Mammary epithelial cell (primary cell): ENCODE measurements at places on chromosomes 1 and 21. TPM values are rescaled to one million over a fixed set of nuclear protein-coding genes. Genes with fewer than 3 reads are reported as not detected.

- no peak for DNase-seq
These were observed 2.1 kb downstream of the C1orf35 start for GRCh38 chr1:228100822-228101613.

PAPPA2 gene
- 13.0 TPM for total RNA-seq

SPRR2F gene
- not detected for total RNA-seq

THEM4 gene
- 17.2 and 18.8 TPM in 2 replicates for total RNA-seq

GRCh38 chr21:39805983-39806382 is 61.0 kb downstream of the IGSF5 start:
- DNase-seq: peak; percentile 27

- no peak for DNase-seq
These were observed 33.4 kb downstream of the CACNA1E start for GRCh38 chr1:181516706-181517105.

DNA sequence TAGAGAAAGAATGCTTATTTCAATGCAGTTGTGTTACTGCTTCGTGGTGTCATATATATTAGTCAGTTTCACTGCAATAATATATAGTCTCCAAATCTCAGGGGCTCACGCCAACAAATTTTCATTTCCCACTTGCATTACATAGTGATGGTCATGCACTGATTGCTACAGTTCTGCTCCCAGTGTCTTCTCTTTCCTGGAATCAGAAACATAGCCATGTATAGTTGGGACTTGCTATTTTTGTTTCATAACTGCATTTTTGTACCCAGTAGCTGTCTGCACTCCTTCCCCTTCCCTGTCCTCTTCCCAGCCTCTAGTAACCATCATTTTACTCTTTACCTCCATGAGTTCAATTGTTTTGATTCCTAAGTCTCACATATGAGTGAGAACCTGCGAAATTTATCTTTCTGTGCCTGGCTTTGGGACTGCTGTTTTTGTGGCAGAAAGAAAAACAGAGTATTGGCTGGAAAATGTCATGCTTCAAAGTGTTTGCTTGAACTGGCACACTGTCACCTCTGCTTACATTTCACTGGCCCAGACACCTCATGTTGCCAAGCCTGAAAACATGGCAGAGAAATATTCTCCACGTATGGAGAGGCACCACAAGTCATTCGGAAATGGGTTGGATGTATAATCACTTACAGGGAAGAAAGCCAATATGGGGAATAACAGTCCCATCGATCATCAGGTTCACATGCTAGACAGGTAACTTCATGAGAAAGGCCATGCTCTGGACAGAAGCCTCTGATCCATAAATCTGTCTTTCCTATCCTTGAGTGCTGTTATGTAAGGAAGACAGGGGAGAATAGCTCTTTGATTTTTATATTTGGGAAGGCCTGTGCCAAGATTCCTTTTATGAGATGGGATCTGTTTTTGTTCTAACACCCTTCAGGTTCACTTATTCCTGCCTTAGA is 60.4 kb upstream of the BACH1 start:
- DNase-seq: no peak

DNA sequence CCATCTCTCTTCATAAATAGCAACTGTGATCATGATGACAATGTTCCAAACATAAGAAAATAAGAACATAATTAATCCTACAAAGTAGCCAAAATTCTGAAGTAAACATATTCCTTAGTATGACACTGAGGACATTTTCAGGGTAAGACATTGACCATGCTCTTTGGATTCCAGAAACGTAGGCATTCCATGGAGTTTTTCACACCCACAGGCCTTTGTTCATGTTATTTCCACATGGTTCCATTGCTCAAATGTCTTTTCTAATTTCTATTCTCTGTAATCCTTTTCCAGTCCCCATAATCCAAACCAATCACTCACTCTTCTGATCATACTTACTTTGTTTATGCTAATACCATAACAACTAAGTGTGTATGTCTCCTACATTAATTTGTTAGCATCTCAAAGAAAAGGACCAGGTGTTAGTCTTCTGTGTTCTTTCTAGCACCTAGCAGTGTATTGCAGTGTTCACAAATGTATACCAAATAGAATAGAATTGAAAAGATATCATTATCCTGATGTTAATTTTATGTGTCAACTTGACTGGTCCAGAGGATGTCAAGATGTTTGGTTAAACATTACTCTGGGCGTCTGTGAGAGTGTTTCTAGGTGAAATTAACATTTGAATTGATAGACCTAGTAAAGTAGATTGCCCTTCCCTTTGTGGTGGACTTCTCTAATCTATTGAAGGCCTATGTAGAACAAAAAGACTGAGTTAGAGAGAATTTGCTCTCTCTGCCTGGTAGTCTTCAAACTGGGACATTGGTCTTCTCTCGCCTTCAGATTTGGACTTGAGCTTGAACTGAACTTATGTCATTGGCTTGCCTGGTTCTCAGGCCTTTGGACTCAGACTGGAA is 516.6 kb downstream of the PTPRC start:
- DNase-seq: no peak

RWDD3 gene
- 14.0 and 15.7 TPM in 2 replicates for total RNA-seq

CD2 gene
- not detected in 2 replicates for total RNA-seq

DNA sequence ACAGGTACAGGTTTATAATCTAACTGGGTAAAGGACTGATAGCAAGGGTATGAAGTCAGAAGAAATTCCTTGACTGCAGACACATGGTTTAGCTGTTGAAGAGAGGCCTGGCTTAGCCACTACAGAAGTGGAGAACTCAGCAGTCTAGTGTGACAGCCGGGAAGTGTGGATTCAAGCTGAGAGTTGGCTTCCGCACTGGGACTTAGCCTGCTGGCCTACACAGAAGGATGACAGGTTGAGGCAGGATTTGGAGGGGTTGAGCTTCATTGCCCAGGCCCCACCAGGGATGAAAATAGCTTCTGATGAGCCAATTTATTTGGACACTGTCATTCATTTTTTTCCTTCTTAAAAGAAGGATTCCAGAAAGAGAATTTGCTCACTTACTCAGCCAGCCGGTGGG is 284.4 kb downstream of the PCP4 start:
- DNase-seq: no peak

KLHDC7A gene
- total RNA-seq: 1.0 TPM

DNA sequence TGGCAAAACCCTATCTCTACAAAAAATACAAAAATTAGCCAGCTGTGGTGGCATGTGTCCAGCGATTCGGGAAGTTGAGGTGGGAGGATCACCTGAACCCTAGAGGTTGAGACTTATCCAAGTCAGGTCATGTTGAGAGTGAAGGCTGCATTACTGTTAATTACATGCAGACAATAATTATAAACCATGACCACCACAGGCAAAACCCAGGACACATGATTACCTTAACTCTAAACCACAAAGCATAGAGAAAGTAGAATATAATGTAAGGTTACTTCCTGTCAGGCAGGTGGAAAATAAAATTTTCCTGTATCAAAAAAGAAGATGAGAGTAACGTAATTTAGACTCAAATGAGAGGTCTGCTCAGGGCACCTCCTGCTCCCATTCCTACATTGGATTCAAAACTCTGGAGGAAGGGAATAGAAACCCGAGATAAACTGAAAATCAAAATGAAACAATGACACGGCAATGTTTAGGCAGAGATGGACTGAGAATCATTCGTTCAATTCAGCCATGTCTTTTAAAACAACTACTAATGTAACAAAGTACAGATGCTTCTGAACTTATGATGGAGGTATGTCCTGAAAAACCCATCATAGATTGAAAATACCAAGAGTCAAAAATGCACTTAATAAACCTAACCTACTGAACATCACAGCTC is 33.6 kb downstream of the RGS8 start:
- DNase-seq: no peak

DNA sequence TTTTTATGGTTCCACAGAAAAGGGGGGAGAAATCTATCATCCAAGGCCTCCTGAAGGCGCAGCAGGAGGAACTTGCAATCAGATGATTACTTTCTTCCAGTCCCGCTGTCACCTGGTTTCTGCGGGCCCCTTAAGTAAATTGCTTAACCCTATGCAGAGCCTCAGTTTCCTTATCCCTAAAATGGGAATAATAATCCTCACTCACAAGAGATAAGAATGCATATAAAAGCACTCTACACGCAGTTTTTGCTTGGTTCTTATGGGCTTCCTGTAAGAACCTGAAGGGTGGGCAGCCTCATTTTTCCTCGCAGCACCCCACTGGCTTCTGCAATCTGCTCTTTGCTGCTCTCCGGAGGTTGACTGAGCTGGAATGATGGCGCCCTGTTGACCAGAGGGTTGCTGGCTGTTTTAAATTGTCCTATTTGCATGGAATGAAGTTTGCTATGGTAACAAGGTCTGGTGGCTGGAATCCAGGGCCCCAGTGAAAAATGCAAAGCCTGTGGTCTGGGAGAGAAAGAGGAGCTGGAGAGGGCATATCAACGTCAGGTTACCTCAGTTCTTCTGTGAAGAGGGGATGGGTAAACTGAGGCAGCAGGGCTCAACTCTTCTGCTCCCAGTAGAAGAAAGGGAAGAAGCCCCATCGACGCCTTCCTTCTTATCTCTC is 1.0 kb upstream of the KAZN start:
- no peak for DNase-seq

GRCh38 chr1:50971748-50972305 is 1.8 kb downstream of the CDKN2C start:
- peak; percentile 21 for DNase-seq

GRCh38 chr1:101435831-101436511 is 199.2 kb downstream of the S1PR1 start:
- DNase-seq: no peak

DNA sequence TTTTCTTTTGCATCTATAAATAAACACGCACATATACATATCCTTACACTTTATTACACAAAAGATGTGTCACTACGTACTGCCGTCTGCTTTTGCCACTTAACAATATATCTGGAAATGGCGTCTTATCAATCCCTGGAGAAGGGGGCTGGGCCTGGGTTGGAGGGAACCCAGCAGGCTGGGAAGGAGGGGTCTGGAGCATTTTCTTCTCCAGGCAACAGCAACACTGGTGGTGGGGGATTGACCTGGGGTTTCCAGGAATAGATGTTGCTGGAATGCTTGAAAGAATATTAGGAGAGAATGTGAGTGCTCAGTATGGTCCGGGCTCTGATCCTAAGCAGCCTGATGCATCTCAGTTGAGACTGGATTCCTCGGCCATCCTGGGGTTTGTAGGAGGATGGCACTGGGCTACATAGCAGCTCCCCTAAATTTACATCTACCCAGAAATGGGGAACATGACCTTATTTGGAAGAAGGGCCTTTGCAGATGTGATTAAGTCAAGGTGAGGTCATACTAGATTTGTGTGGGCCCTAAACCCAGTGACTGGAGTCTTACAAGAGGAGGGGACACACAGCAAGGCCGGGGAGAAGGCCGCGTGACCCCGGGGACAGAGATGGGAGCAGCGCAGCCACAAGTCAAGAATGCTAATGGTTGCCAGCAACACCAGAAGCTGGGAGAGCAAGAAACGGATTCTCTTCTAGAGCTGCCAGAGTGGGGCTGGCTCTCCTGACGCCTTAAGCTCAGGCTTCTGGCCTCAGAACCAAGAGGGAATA is 98.6 kb downstream of the SIK1 start:
- DNase-seq: no peak

DNA sequence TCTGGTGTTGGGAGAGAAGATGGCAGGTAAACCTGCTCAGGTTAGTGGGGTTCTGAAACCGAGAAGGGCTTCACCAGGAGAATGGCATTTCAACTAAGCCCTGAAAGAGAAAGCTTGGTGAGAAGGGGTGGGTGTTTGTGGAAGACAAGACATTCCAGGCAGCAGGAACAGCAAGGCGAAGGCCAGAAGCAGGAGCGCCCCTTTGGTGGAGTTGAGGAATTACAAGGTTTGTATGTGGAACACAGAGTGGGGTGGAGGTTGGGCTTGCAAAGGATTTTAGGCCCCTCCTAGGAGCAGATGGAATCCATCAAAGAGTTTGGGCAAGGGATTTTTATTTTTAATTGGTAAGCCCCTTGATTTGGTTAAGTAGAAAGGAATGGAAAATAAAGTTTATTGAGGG is 24.8 kb upstream of the ELOA start:
- DNase-seq: no peak

GRCh38 chr1:35797380-35797779 is 10.4 kb upstream of the AGO4 start:
- no peak for DNase-seq

ST6GALNAC3 gene
- 1.7 TPM for total RNA-seq

- peak; percentile 16 for DNase-seq
These were observed 560 bp downstream of the PLEKHM2 start for GRCh38 chr1:15684468-15685291.

DNA sequence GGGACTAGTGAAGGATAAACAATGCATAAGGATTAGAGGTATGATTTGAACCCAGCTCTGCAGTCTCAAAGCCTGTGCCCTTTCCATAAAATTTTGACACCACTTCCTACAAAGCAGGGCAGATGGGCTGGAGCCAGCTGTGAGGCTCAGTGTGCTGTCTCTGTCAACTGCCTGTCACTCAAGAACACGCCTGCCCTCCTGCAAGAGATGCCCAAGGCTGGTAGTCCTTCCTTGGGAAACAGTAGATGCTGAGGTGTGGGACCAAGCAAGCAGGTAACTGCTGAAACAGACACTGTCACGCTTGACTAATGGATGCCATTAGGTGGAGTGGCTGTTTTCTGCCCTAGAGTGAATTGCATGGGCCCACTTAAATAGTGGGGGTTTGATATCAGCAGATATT is 402.0 kb downstream of the PTPRU start:
- no peak for DNase-seq

TNFSF4 gene
- total RNA-seq: 0.17 TPM

- DNase-seq: no peak
These were observed 40.7 kb downstream of the ARHGEF10L start for GRCh38 chr1:17579951-17580939.

- DNase-seq: no peak
These were observed 295.0 kb upstream of the LRRC7 start for GRCh38 chr1:69272684-69273083.

ABCG1 gene
- total RNA-seq: 16.9 and 23.2 TPM in 2 replicates

DNA sequence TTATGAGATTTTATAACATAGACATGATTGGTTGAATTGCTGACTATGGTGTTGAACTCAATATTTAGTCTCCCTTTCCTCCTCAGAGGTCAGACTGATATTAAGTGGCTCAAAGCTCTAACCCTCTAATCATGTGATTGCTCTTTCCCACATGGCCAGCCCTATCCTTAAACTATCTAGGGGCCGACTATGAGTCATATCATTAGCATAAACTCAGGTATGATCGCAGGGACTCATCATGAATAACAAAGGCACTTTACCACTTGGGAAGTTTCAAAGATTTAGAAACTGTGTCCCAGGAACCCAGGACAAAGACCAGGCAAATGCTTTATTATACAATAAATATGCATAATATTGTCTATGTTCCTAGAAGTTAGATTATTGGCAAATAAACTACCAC is 894.6 kb upstream of the NEGR1 start:
- DNase-seq: no peak

GRCh38 chr1:180966744-180967536 is 54.2 kb downstream of the KIAA1614 start:
- DNase-seq: no peak

GRCh38 chr1:181451661-181452230 is 31.6 kb upstream of the CACNA1E start:
- DNase-seq: no peak
